T-cell (primary cell): ENCODE measurements at places on chromosomes 16 and 17. TPM values are rescaled to one million over a fixed set of nuclear protein-coding genes. Genes with fewer than 3 reads are reported as not detected.

DNA sequence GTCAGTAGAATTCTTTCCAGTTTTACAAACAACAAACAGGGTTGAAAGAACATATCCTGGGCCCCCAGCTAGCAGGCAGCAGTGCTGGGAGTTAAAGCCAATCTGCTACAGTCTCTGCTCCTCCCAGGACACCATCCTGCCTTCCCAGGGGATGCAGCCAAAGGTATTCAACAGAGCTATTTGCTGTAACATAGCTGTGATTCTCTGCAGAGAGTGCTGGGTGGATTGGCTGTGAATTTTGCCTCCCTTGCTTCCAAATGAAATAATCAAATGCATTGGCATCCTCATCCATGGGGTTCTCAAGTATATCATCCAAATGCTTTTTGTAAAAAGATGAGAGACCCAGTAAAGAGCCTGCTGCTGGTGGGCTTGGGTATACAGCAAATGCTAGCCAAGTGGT, 124.3 kb downstream of the NPIPB5 start:
- no peak for DNase-seq
- no peaks in the 10 kb centered on the region for H3K4me1 ChIP-seq

Gene DPH1
- total RNA-seq: 91.9 TPM

DNA sequence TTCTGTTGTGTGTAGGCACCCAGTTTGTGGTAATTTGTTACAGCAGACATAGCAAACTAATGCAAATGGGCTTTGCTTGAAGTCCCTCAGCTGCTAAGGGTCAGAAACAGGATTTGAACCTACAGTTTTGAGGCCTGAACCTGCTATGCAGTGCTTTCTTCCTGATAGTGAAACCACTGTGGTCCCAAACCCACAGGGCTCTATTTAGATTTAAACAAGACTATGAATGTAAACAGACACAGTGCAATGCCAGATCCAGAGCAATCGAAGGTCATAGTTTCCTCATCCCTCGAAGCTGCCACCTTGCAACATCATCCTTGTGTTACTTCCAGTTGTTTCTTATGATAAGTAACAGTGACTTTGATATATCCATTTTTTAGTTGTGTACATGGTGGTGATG, 630.2 kb downstream of the WWOX start:
- H3K36me3 ChIP-seq: no peaks in the 10 kb centered on the region
- no peak for DNase-seq
- H3K4me1 ChIP-seq: no peaks in the 10 kb centered on the region
- H3K27ac ChIP-seq: no peak overlapping the region

Gene FKBP10
- 0.89 TPM for total RNA-seq

DNA sequence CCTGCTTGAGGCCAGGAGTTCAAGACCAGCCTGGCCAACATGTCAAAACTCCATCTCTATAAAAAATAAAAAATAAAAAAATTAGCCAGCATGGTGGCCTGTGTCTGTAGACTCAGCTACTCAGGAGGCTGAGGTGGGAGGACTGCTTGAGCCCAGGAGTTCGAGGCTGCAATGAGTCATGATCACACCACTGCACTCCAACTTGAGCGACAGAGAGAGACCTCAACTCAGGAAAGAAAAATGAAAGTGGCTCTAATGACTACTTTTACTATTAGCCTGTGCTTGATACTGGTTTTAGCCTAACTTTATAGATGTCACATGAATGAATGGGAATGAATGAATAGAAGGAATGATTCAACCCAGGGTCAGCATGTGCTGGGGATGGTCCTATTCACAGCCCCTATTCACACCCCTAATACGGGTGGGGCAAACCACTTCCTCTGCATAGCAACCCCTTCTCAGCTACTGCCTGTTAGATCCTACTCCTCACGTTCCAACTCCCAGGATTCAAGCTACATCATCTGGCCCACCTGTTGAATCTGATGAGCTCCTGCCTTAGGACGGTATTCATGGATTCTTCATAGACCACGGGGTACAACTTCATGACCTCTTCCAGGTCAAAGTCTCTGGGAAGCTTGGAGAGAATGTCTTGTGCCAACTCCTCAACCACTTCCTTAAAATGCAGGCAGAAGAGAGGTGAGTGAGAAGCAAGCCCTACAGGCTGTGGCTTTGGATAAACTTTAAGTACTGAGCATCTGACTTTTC, 40.5 kb downstream of the LYRM1 start:
- H3K27ac ChIP-seq: no peak overlapping the region
- H3K27me3 ChIP-seq: peaks cover 6% of the 10 kb centered on the region
- no peak for DNase-seq
- H3K4me1 ChIP-seq: no peaks in the 10 kb centered on the region

GRCh38 chr16:75570396-75571065, 4.4 kb downstream of the GABARAPL2 start:
- no peak overlapping the region for H3K27ac ChIP-seq
- no peak for DNase-seq
- H3K4me1 ChIP-seq: peaks cover 35% of the 10 kb centered on the region

DNA sequence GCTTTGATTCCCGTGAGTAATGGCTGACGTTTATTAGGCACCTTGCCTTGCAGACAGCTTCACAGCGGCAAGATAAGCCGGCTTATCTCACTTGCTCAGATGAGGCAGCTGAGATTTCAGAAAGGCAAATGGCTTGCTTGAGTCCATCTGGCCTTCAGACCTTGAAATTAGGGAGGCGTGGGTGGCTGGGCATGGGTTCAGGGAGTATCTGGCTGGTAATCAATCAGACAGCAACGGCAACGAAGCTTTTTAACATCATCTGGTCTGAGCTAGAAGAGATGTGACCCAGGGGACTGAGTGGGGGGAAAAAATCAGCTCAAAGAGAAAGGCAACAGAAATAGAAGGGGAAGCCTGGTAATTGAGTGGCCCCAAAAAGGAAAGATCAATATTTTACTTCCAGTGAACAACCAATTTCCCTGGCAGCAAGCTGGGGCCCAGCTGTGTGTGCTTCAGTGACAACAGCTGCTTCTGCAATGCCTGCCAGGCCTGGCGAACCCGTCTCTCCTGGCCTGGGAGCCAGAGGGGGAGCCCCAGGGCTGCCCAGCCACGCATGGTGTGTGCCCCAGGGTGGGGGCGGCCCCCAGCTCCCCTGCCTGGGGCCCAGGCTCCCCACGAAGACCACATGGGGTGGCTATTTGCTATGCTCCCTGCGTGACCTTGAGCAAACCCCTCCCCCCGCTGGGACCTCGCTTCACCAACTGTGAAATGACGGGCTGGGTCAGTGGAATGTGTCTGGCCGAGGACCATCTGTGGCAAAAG, 34.0 kb downstream of the RAB11FIP4 start:
- no peak overlapping the region for H3K27ac ChIP-seq
- H3K4me3 ChIP-seq: no peak overlapping the region
- H3K27me3 ChIP-seq: peaks cover 50% of the 10 kb centered on the region
- DNase-seq: no peak

Gene SYNGR3
- total RNA-seq: 1.7 TPM

Gene TMEM92
- not detected for total RNA-seq

DNA sequence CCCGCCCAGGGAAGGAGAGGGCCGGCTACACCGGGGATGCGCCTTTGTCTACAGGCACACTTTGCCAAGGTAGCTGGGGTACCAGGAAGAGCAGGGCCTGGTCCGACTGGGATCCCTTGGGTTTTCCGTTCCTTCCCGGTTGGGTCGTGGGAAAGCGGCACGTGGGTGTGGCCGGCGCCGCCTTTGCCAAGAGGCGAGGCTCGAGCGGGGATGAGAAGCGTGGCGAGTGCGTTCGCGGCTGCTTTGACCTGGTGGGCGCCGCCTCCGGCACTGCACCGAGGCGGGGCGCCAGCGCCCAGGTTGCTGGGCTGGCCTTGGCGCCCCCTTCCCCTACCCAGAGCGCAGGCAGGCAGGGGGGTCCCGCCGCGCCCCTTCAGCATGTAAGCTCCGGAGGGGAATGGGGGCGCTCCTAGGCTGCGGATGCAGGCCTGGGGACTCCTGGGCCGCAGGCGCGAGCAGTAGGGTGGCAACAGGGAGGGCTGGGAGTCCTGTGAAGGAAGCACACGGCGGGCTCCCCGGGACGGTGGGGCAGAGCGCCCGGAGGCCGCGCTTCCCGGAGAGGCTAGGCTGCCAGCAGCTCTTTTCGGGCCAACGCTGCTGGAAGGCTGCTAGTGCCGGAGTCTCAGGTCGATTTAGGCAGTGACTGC, 2.0 kb downstream of the HAS3 start:
- peaks cover 69% of the 10 kb centered on the region for H3K27me3 ChIP-seq
- H3K4me1 ChIP-seq: peaks cover 26% of the 10 kb centered on the region
- H3K36me3 ChIP-seq: peaks cover 4% of the 10 kb centered on the region
- no peak for DNase-seq

DNA sequence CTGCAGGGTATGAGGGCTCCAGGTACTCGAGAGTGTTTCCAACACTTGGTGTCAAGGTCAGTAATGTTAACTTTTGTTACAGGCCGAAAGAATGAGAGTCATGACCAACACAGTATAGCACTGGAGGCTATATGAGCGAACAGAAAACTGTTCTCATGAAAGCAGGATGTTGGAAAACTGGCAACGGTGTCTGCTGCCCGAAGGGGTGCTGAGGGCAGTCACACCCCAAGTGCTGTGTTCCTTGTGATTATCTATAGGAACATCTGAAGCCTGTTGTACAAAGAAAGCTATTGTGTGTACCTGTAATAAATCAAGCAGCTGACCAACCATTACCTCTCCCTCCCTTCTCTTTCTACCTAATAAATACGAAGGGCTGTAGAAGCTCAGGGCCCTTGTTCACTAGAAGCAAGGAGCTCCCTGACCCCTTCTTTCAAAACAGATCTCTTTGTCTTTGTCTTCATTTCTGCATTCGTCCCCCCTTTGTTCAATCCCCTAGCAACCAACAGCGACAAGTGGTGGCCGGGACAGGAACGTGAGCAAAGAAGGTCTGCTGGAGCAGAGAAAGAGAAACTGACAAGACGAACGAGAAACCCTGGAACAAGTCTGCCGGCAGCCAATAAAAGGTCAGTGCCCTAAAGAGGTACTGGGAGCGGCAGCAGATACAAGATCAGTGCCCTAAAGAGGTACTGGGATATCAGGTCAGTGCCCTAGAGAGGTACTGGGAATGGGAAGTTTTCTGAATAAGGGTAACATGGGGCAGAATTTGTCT, 7.6 kb downstream of the CD300LD start:
- peaks cover 8% of the 10 kb centered on the region for H3K4me1 ChIP-seq
- no peak overlapping the region for H3K4me3 ChIP-seq
- DNase-seq: no peak
- H3K27me3 ChIP-seq: peaks cover 9% of the 10 kb centered on the region

GRCh38 chr16:8380311-8380710, 210.0 kb downstream of the TMEM114 start:
- H3K4me3 ChIP-seq: no peak overlapping the region
- no peaks in the 10 kb centered on the region for H3K36me3 ChIP-seq
- no peaks in the 10 kb centered on the region for H3K4me1 ChIP-seq
- H3K27ac ChIP-seq: no peak overlapping the region

GRCh38 chr17:82931699-82932517, 92.1 kb upstream of the ZNF750 start:
- H3K36me3 ChIP-seq: peaks cover 87% of the 10 kb centered on the region
- no peak overlapping the region for H3K27ac ChIP-seq
- DNase-seq: no peak
- no peak overlapping the region for H3K4me3 ChIP-seq
- H3K4me1 ChIP-seq: no peaks in the 10 kb centered on the region

- H3K4me3 ChIP-seq: no peak overlapping the region
- no peak for DNase-seq
- H3K4me1 ChIP-seq: no peaks in the 10 kb centered on the region
- H3K36me3 ChIP-seq: no peaks in the 10 kb centered on the region
- H3K27ac ChIP-seq: no peak overlapping the region
These were observed 12.4 kb downstream of the CNGB1 start for GRCh38 chr16:57958544-57958943.

GRCh38 chr17:56158915-56159825, 5.9 kb downstream of the ANKFN1 start:
- no peaks in the 10 kb centered on the region for H3K27me3 ChIP-seq
- no peaks in the 10 kb centered on the region for H3K4me1 ChIP-seq
- no peak for DNase-seq
- no peaks in the 10 kb centered on the region for H3K36me3 ChIP-seq
